ENCODE measurements at places on chromosomes 5 and 9.
A peak's percentile ranks its signal among the peaks of the same experiment; 100 is the strongest.

- DNase-seq: no peak
These were observed 60.5 kb downstream of the ROPN1L start for GRCh38 chr5:10502130-10502529.

GRCh38 chr9:97501972-97502221, 431 bp downstream of the TMOD1 start:
- no peak for DNase-seq

DNA sequence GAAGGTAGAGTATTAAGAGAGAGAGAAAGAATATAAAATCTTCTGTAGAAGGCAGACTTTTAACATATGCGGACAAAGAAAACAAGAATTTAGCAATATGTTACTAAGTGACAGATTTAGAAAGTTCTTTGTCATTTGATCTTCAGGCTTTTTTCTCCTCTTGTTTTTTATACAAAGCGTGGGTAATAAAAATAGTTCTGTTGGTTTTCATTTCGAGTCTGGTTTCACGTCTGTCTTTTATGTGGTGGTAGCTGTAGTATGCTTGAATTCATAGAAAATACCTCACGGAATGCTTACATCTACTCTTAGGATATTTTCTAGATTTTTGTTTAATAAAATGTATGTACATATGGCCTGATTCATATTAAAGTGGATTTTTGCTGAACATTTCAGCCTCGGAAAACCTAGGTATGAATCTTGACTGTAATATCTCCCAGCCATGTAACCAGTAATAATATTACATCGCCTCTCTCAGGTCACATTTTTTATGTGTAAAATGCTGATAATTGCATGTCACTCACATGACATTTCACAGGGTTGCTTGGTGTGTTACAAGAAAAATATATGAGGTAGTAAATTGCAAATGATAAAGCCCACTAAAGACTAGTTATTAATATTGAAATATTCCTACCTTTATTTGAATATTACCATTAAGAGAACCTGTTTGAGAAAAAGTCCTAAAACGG, 72.5 kb upstream of the TAF11L2 start:
- DNase-seq: no peak

DNA sequence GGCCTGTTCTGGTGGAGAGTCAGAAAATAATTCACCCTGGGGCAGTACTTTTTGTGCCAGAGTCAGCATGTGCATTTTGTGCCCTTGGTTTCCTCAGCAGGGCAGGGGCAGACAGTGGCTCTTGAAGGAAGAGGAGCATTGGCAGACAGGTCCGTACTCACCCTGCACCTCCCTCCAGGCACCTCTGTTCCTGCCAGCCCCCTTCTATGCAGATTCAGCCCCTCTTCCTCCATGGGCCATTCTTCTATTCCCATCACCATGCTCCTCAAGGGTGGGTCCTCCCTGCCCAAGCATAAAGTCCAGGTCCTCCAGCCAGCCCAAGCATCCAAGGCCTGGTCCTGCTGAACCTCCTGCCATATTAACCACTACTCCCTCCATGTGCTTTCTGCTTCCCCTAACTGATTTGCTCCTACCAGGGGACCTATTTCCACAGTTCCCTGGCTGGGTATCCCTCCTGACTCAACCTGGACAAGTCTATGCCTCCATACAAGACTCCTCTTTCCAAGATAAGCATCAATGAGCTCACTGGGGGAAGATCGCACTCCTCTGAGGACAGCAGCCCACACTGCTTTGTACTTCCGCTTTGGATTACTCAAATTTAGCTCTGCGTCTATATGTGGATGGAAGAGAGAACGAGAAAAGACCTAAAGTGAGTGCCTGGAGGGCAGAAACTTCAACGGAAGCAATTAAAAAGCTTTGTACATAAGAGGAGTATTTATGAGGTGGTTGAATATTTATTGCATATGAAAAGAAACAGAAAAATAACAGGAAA, 9.3 kb upstream of the ACSL6 start:
- DNase-seq: no peak

DNA sequence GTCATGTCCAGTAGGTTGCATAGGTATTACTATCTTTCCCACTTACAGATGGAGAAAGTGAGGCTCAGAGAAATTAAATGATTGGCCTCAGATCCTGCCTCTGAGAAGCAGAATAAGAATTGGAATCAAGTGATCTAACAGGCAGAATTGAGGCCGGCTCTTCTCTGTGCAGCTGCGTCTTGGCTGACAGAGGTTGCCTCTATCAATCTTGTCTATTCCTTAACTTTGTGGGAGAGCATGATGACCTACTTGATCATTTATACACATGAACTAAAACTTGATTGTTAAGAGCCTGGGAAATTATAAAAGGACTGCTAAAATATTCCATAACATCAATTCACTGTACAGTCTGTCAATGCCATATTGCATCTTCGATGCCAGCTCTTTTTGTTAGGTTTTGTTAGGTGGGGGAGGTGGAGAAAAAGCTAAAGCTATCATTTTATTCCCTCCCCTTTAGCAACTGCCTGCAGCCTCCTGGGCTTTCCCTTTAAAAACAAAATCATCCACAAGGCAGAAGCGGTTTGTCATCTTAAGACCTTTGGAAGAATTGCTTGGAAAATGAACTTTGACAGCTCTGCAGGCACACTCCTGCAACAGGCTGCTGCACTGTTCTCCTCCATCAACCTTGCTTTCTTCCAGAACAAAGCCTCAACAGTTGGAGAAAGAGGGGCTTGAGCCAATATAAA, 247.4 kb downstream of the SMARCA2 start:
- no peak for DNase-seq

DNA sequence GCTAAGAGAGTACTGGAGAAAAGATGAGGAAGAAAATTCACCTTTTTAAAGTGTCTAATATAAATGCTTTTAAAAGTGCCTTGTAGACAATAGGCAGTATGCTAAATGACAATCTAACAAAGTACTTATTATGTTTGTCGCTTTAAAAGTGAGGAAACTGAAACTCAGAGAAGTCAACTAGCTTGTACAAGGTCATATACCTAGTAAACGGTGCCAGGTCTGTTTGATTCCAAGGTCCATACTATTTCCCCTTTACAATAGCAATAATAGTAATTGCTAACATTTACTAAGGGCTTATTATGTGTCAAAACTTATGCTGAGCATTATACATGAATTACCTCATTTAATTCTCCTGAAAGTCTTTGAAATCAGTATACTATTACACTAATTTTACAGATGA, 328.6 kb upstream of the SLC24A2 start:
- no peak for DNase-seq

GRCh38 chr9:13674926-13675637, 395.6 kb upstream of the MPDZ start:
- DNase-seq: no peak

DNA sequence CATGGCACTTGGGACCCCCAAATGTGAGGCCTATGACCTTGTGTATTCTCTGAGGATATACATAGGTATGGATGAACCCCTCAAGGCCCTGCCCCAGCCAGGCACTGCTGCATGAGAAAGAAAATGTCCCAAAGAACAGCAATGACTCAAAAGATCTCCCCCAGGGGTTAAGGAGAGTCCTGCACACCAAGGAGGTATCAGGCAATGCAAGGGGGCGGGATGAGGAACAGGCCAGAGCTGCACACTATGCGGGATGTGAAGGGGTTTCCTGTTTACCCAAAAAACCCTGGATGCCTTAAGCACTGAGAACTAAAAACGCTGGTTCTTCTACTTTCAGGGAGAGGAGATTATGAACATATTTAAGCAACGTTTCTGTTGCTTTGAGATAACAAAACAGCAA, 3.4 kb downstream of the RAPGEF1 start:
- no peak for DNase-seq

- peak; percentile 21 for DNase-seq
These were observed 40.6 kb downstream of the SEMA5A start for GRCh38 chr5:9505225-9505624.

DNA sequence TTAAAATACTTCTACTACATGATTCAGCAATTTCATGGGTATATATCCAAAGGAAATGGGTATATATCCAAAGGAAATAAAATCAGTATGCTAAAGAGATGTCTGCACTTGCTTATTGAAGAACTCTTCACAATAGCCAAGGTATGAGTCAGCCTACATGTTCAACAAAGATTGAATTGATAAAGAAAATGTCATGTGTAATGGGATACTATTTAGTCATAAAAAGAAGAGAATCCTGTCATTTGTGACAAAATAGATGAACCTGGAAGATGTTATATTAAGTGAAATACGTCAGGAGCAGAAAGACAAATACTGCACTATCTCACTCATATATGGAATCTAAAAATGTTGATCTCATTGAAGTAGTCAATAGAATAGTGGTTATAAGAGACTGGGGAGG, 944.5 kb upstream of the CTNND2 start:
- no peak for DNase-seq

- DNase-seq: no peak
These were observed 14.7 kb upstream of the SARDH start for GRCh38 chr9:133752739-133753446.

DNA sequence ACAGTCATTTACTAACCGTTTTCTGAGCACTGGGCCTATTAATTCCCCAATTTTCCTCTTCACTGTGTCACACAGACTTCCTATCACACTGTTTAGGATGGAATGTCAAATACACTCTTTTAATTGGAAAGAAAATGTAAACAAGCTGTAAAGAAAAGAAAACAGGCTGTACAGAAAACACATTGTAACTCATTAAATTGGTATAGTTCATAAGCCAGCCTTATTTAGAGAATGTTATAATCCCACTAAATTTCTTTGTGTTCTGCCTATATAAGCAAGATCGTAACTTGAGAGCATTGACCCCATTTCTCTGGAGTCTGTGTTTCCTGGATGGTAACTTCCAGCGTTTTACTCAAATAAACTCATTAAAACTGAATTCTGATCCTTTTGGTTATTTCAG, 46.5 kb downstream of the TARS1 start:
- no peak for DNase-seq

DNA sequence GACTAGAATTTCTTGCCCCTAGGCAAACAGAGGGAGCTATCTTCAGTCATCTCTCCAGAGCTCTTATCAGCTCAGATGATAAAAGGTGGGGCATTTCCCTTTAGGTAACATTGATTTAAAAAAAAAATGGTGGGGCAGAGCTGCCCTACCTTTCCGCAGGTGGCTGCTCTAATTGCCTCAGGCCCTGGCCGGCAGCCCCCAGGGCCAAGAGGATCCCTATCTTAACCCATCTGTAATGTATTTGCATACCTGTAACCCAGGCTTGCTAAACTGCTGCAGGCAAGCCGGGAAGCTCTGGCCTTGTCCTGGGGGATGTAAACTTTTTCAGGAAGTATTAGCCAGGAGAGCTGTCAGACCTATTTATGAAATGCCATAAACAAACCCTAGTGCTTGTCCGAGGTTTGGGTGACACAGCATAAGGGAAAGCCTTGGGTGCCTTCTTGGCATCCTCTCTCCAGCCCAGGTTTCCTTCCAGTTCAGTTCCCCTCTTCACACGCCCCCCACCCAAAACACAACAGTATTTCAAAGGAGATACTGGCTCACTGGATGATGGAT, 20.9 kb upstream of the ZSWIM6 start:
- DNase-seq: no peak

DNA sequence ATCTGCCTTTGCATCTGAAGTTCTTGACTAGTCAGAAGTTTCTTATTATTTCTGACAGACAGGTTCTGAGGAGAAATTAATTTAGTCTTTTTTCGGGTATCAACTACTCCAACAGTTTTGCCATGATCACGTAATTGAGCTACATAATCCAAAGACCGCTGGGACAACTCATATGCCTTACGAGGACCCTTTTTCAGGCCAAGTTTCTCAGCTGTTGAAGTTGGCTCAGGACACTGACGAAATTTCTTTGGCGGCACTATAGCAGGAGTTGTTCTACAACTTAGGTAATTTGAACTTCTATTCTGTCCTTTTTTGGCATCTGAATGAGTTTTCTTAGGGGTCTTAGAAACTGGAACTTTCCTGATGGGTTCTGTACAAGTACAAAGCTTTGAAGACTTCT, 27.2 kb downstream of the SETX start:
- DNase-seq: no peak

DNA sequence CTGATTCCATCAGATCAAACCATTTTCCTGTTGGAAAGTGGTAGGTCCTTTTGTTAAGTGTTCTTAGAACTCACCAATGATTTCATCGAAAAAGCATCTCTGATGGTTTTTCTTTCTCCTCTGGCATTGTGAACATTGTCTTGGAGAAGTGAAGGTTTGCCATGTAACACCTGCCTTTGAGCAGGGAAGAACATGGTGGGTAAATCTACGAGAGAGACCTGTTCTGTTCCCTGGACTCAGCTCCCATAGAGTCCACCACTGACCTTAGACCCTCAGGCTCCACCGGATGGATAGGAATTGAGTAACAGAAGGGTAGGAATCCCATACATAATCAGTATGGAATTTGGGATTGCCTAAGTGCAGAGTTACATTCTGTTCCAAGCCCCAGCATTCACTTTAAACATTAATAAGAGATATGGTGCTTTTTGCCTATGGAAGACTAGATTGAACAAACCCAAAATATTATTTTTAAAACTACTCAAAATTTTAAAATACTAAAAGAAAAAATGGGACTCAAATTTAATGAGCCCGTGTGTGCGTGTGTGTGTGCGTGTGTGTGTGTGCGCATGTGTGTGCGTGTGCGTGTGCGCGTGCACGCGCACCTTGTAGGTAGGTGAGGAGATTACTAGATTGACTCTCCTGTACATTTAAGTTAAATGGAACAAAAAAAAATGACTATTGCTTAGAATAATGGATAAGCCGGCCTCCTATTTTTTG, 92.0 kb downstream of the C9orf152 start:
- peak; percentile 89 for DNase-seq

- no peak for DNase-seq
These were observed 13.3 kb upstream of the BTNL3 start for GRCh38 chr5:180975338-180975737.

GRCh38 chr5:140221697-140222223, 46.8 kb downstream of the CYSTM1 start:
- DNase-seq: peak; percentile 92

GRCh38 chr5:158899211-158899610, 200.5 kb downstream of the EBF1 start:
- peak; percentile 12 for DNase-seq

GRCh38 chr5:177600508-177601018, 631 bp downstream of the B4GALT7 start:
- DNase-seq: peak; percentile 31

GRCh38 chr9:34371886-34372466, 4.7 kb downstream of the MYORG start:
- no peak for DNase-seq

- DNase-seq: no peak
These were observed 6.5 kb upstream of the CARD19 start for GRCh38 chr9:93089481-93089991.

GRCh38 chr9:131892162-131892707, 152.4 kb upstream of the RAPGEF1 start:
- peak; percentile 14 for DNase-seq

DNA sequence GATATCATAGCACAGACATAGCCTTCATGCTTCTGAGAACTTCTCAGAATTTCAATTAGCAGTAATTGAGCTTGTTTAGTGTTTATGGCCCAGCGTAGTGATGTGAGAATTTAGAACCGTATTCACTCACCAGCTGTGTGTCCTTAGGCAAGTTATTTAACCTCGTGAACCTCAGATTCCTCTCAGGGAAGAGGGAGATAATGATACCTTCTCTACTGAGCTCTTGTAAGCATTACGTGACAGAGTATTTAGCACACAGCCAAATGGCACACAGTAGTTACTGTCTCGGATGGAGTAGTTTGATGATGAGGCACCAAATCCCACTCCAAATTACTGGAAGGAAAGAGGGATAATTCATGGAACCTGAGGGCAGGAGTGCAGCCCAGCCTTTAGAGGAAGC, 429.3 kb downstream of the CCDC171 start:
- DNase-seq: no peak
